LoVo (cell line): ENCODE measurements at places on chromosomes 11 and 22.

GRCh38 chr11:67211656-67212436, 54.4 kb upstream of the GRK2 start:
- no peak for DNase-seq

- no peak for DNase-seq
Measured at GRCh38 chr22:29914165-29914564, 31.2 kb downstream of the MTMR3 start.

DNA sequence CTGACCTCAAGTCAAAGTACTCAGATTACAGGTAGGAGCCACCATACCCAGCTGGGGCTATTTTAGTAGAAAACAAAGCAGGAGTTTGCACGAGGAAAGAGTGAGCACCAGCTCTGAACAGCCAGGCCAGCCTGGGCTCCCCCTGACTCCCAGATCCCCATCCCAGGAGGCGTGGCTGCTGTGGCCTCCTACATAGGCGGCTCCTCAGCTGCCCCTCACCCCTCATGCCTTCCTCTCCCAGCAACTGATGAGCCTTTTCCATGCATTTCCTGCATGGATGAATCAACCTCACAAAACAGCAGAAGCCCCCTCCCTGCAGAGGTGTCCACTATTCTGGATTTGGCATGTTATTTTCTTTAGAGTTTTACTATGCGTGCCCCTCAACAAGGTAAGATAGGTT, 10.5 kb upstream of the FLRT1 start:
- DNase-seq: no peak

- DNase-seq: no peak
Measured at GRCh38 chr11:112797648-112798293, 163.4 kb upstream of the NCAM1 start.

DNA sequence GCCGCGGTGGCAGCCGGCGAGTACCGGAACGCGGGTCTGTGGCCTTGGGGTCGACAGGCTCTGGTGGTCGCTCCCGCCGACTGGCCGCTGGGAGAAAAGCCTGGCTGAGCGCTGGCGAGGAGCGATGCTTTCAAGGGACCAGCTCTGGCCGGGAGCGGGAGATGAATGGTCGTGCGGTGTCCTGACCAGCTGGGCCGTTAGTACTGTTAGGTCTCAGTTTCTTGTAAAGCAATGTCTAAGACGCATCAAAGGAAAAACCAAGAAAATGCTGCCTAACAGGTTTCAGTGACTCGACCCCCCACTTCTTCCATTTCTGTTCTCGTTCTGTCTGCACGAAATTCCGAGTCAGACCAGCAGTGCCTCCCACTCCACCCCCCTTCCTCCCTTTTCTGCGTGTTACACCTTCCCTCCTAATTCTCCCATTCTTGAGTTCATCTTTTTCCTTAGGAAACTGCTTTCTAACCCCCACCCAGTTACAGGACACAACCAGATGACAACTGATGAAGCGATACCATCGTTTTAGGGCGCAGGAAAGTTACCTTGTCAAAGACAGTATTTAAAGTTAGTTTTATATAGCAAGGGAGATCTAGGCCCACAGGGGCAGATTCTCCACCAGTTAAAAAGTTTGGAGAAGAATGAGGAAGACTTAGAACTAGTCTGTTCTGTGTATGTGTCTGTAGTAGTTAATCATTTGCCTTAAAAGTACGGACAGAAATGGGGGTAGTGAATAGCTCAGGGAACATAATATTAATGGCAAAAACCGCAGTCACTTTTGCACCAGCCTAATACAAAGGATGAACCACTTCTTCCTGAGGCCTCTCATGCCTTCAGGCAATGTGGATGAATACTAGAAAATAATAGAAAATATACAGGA, 1.0 kb downstream of the CUL5 start:
- DNase-seq: no peak

DNA sequence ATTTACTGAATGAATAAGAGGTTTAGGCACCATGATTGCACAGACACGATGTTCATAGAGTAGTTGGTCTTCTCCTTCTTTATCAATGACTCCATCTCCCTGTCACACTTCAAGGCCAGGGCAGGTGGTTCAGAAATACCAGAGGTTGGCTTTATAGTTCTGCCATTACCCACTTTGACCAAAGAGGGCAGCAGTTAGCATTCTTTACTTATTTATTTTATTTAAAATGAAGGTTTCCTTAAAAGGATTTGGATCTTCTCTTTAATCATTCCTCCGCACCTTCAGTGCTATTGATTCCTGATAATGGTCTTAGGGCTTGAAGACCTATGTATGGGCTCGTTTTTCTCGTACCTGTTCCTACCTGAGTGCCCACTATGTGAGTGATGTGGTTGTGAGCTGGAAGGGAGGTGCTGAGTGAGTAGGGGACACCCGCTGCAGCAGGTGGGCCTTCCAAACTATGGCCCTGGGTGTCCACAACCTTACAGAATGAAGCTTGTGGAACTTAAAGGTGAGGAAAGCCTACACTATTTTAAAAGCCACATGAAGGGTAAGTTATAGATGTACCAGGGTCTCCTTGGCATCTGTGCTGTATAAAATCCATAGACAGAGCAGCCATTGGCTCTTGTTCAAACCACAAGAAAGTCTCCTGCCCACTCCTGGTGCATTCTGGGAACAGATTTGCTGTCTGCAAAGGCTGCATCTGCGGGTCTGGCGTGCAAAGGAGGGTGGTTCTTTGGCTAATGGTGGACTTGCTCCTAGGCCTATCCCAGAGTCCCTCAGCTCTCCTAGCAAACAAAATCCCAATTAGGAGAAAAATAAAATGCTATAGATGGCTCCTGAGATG, 35.0 kb downstream of the TIMP3 start:
- DNase-seq: peak; percentile 8

DNA sequence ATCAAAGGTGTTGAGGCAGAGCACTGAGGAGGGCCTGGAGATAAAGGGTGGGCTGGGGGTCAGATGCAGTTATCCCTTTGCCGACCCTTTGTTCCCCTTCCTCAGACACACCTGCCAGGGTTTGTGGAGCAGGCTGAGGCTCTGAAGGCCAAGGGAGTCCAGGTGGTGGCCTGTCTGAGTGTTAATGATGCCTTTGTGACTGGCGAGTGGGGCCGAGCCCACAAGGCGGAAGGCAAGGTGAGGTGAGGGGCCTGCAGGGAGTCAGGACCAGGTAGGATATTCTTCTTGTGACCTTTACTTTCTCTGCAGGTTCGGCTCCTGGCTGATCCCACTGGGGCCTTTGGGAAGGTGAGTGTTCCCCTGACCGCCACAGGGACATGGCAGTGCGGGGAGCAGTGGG, 2.6 kb downstream of the PRDX5 start:
- no peak for DNase-seq
